Fibroblast of skin of right biceps (primary cell): ENCODE measurements at places on chromosomes 7 and 10.

- no peak for DNase-seq
Observed at GRCh38 chr7:106619213-106619612, 41.7 kb downstream of the CCDC71L start.

DNA sequence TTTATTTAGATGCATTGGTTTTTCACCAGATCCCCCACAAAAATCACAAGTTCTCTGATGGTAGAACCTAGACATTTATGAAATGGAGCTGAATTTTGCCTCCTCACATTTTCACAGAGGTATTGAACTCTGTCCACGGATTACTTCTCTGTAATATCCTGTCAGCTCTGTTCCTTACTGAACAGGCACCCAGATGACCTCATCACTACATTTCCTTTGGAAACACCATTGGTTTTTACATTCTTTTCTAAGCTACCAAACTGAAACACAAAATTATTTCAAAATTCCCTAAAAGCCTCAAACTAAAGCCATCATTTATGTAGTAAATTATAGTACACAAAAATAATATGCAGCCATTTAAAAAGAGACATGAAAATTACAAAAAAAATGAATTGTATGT is 98.3 kb upstream of the KCNIP2 start:
- DNase-seq = peak; percentile 50

- DNase-seq = peak; percentile 19
Observed at GRCh38 chr7:138282997-138283396, 177.1 kb upstream of the TRIM24 start.

DNA sequence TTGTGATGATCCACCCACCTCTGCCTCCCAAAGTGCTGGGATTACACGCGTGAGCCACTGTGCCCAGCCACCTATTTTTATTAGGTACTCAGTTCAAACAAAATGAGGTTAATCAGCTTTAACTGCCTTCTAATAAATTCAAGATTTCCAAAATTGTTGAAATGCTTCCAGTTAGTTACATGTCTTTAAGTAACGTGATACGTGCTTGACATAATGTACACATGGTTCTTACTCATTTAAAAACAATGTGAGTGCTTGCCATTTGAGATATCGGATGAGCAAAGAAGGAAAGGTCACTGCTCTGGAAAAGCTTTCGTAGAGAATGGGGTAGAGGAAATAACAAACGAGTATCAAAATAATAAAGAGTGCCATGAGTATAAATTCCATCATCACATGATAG is 83.6 kb downstream of the KMT2E start:
- peak; percentile 93 for DNase-seq

- DNase-seq = no peak
Observed at GRCh38 chr10:84392181-84392580, 63.8 kb downstream of the CCSER2 start.

GRCh38 chr7:51289623-51290303 is 26.8 kb downstream of the COBL start:
- no peak for DNase-seq

DNA sequence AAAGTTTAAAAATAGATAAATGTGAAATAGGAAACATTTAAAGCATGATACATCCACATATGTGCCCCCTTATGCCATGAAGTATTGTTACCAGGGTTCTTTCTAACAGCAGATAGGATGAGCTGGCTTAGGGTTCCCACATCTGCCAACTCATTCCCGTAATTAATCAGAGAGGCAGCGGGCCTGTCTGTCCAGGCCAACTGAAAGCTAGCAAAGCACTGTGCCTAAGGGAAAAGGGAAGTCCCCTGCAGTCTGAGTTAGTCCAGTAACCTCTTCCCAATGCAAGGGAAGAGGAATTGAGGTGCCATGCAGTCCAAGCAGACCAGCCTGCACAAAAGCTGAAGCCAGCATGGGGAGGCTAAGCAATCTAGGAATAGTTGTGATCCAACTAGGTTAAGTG is 18.3 kb upstream of the ZC3HAV1L start:
- no peak for DNase-seq

GRCh38 chr7:46932676-46933424 is 649.1 kb downstream of the TNS3 start:
- peak; percentile 99 for DNase-seq

- DNase-seq = no peak
Observed at GRCh38 chr10:96125142-96125515, 5.0 kb upstream of the ZNF518A start.

- no peak for DNase-seq
Observed at GRCh38 chr7:31892099-31892829, 177.9 kb downstream of the PDE1C start.

- DNase-seq = no peak
Observed at GRCh38 chr7:115988401-115988800, 42.2 kb downstream of the TFEC start.

GRCh38 chr7:1544178-1544895 is 11.7 kb downstream of the TMEM184A start:
- DNase-seq = no peak

DNA sequence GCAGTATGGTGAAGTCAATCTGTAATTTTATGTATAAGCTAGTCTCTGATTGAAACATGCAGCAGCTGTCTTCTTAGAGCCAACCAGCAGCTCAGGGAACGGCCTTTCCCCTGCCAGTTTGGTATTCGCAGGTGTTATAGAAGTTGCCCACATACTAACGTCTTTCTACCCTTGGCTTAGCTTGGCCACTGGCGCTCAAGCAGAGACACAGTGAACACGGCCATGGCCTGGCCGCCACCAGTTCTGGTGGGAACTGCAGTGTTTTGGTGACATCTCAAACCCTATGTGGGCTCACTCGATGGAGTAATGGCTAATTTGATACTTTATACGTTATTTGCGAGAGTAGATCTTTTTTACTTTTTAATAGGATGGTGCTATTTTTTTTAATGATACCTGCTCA is 17.1 kb downstream of the EIF4H start:
- DNase-seq = no peak

GRCh38 chr10:5723692-5724091 is 39.1 kb downstream of the TASOR2 start:
- no peak for DNase-seq

DNA sequence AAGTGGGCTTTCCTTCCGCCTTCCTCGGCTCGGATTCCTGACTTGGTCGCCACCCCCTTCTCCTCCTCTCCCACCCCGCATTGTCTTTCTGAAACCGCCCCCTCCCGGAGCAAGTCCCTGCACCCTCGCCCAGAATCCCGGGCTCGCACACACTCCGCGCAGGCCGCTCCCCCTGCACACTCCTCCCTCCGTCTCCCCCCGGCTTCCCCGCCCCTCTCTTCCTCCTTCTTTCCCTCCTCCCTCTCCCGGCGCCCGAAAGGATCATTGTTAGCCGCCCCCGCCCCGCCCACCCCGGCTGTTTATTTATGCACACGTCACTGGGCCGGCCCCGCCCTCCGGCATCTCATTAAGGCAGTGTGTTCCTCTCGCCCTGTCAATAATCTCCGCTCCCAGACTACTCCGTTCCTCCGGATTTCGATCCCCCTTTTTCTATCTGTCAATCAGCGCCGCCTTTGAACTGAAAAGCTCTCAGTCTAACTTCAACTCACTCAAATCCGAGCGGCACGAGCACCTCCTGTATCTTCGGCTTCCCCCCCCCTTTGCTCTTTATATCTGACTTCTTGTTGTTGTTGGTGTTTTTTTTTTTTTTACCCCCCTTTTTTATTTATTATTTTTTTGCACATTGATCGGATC is at the start of gene TCF7L2:
TSS of gene TCF7L2 (plus strand) at position 373 of the 633 bp plus-strand sequence. CDS start 510 bp downstream, outside the sequence.
- DNase-seq = peak; percentile 99

- peak; percentile 73 for DNase-seq
Observed at GRCh38 chr10:536371-536925, 153.0 kb downstream of the DIP2C start.

DNA sequence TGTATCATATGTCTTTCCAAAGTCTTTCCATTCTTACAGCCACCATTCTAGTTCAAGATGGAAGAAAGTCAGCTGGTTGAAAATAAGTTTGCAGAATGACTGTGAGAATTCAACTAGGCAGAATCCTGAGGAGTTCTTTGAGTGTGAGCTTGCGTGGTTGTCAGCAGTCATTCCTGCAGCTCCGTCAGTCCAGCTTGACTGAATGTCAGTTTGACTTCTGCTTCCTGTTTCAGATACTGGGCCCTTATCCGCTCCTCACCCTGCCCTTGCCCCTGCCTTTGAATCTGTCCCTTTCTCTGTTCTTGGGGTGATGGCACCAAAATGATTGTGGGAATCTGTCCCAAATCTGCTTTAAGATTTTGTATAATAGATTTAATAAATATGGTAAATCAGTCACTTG is 27.8 kb downstream of the SLC26A5 start:
- no peak for DNase-seq

GRCh38 chr7:149599636-149600206 is 102.1 kb upstream of the ZNF746 start:
- no peak for DNase-seq

- DNase-seq = no peak
Observed at GRCh38 chr10:15859509-15859905, 800 bp downstream of the MINDY3 start.

DNA sequence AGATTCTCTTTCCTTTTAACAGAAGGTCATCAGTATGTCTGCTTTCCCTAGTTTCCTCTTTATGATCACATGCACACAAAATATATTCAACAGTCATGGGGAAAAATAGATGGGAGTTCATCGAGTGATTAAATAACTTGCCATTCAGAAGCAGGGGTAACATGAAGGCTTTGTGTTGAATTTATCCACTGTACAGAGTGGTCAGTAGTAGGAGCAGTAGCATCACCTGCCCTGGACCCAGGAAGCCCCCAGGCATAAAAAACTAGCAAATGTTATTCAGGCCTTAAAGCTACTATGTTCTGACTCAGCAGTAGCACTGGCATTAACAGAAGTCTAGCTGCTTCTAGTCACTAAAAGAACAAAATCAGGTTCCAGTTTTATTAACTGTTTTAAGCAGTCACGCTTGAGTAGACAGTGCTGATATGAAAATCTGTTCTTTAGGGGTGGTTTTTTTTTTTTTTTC is 31.4 kb upstream of the FAM133B start:
- no peak for DNase-seq

GRCh38 chr7:95330204-95330960 is 6.0 kb upstream of the PON1 start:
- peak; percentile 70 for DNase-seq

DNA sequence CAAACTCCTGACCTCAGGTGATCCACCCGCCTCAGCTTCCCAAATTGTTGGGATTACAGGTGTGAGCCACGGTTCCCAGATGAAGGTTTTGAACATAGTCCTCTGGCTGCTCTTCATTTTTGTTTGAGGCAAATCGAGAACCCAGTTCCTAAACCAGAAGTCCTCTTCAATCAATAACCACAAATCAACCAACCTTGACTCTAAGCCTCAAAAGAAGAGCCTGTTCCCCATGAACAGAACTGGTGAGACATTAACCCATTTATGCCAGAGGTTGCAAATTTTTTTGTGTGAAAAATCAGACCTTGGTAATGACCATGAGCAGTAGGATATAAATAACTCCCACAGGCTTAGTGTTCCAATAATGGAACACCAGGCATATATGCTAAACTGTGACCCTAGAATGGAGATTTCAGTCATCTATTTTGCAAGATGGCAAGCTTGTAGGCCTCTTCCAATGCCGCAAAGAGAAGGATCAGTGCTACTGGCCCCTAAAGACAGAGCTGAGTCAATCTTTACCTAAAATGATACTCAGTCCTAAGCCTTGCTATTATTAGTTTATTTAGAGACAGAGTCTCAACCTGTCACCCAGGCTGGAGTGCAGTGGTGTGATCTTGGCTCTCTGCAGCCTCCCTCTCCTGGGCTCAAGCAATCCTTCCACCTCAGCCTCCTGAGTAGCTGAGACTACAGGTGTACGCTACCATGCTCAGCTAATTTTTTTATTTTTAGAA is 15.9 kb downstream of the KPNA7 start:
- no peak for DNase-seq

DNA sequence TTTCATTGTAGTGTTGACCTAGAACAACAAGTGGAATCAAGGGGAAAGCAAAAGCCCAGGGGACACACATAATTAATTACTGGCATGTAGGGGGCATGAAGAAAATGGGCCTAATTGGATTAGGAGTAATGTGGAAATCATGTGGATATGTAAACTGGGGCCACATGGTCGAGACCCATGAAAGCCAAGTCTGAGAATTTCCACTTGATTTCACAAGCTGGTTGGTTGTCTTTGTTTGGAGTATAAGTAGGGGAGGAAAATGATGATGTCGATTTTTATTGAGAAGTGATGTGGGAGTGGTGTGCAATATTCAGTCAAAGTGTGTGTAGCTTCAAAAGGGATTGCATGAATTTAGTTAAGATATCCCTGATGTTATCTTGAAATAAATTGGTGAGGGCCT is 131.8 kb downstream of the LRRC4 start:
- DNase-seq = no peak

GRCh38 chr7:143886826-143887477 is 15.0 kb downstream of the TCAF1 start:
- no peak for DNase-seq

GRCh38 chr7:106255246-106255645 is 29.5 kb downstream of the NAMPT start:
- no peak for DNase-seq

GRCh38 chr7:139741239-139741638 is 36.6 kb downstream of the HIPK2 start:
- no peak for DNase-seq

DNA sequence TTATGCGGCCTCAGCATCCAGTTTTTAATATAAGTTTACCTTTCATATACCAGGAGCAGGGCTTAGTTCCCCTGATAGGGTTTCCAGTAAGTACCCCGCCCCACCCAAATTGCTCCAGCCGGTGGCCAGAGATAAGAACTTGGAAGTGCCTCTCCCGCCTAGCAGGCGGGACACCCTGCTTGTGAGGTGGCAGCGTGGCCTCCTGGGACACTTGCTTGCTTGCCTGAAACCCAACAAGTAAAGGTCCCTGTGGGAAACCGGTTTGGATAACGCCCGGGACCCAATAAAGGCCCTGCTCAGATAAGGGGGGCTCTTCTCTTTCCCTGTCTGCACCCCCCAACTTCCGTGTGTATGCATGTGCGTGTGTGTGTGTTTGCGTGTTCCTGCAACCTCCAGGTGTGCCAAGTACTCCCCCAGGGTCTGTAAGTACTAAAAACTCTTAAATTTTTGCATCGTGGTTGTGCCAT is 154.3 kb downstream of the ARHGAP21 start:
- no peak for DNase-seq

- no peak for DNase-seq
Observed at GRCh38 chr7:28835800-28836199, 122.3 kb downstream of the TRIL start.

GRCh38 chr7:147982307-147982706 is 608.3 kb upstream of the C7orf33 start:
- DNase-seq = no peak

GRCh38 chr10:104297697-104298660 is 29.0 kb downstream of the GSTO2 start:
- peak; percentile 94 for DNase-seq
